HS-27A (cell line): ENCODE measurements at places on chromosomes 12 and 14.

DNA sequence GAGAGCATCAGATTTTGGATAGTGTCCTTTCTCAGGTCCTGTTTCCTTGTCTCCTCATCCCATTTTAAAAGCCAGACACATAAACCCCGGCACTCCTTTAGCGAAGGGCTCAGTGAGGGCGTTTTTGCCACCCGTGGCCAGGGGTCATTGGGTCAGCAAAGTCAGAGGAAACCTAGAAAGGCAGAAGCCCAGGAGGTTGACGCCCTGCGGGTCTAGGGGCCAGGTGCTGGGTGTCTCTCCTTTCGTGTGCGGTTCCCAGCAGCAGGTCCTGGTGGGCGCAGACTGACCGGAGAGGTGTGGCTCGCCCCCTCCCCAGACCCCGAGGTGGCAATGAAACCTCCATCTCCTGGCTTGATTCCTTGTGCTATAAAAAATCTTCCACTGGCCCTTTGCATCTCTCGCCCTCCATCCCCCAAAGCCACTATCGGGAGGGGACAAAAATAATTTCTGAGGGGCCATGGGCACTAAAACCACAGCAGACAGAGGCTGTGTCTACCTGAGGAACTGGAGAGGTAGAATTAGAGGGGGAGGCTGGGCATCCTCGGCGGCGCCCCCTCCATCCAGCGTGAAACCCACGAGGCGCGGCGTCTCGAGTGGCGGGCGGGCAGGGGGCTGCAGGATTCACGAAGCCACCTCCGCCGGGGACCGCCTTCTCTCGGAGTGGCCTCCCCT, 858 bp upstream of the FRMD6 start:
- no peak for DNase-seq

DNA sequence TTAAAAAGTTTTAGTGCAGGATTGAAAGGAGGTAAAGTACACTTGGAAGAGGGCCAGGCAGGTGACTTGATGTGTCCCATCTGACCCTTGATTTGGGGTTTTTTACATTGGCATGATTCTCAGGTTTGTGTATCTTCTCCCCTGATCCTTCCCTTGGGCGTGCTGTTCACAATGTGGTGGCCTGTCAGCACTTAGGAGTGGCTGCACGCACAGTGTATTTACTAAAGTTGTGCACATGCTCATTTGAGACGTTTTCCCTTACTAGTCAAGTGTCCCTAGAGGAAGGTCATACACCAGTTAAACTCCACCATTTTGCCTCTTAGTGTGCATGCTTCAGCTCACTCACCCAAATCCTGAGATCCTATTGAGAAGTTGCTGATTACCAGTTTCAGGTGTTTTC, 145.7 kb upstream of the PLEKHA5 start:
- DNase-seq = no peak

GRCh38 chr12:98838231-98838647, 193.1 kb downstream of the APAF1 start:
- no peak for DNase-seq

GRCh38 chr12:34219046-34219770, 196.9 kb downstream of the ALG10 start:
- no peak for DNase-seq

- DNase-seq = no peak
Measured at GRCh38 chr14:71166180-71166837, 259.1 kb downstream of the PCNX1 start.

GRCh38 chr12:1619587-1619986, 9.4 kb upstream of the WNT5B start:
- no peak for DNase-seq

- DNase-seq = no peak
Measured at GRCh38 chr12:126545411-126545810, 1480.2 kb downstream of the AACS start.

DNA sequence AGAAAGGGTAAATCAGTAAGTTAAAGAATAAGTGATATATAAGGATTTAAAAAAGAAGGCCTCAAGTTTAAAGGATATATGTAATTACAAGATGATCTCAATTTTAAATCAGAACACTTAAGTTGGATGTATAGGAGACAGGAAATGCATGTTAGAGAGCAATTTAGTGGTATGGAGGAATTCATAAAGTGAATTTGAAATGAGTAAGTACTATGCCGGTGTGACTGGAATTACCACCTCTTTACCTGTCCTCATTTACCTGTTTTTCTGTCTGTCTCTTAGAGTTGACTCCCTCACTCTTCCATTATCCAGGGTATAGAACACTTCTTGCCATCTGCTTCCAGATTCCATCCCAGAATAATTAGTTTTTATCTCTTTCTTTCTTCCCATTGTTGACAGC, 73.5 kb downstream of the PLEKHA5 start:
- DNase-seq = no peak

GRCh38 chr12:87384226-87384625, 645.0 kb downstream of the C12orf50 start:
- DNase-seq = no peak

DNA sequence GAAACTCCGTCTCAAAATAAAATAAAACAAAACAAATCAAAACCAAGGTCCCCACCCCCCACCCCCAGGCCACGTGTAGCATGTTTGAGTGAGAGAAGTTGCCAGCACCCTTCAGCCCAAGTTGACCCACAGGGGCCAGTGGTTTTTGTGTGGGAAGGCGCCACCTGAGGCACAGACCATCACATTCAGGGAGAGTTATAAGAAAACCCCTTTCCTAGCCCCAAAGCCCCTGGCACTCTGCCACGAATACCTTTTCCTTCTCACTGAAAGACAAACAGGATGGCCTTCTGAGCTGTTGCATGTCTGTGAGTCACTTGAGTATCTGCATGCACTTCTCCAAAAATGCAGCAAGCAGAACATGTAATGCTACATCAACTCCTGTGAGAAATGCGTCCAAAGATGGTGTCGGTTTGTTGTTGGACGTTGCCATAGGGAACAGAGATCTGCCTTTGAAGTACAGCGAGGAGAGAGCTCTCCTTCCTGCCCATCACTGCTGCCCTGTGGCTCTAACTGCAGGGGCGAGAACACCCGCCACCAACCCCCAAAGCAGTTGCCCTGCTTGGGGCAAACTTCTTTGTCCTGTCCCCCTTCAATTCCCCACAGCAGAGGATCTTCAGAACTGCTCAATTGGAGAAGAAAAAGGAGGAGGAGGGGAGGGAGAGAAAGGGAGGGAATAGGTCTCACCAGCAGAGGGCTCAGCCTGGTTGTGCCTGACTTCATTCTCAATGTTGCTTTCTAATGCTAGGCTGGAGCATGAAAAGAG, 2.7 kb upstream of the TRAF3 start:
- no peak for DNase-seq

GRCh38 chr12:70609739-70610491, 27.3 kb downstream of the PTPRB start:
- DNase-seq = no peak

DNA sequence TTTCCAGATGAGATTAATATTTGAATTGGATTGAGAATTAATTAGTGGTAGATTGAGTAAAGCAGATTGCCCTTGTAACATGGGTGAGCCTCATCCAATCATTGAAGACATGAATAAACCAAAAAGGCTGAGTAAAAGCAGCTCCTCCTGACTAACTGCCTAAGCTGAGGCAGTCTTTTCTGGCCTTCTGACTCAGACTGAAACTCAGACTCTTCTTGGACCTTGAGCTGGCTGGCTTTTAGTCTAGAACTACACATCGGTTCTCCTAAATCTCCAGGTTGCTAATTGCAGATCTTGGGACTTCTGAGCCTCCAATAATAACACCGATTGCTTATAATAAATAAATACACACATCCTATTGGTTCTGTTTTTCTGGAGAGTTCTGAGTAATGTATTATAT, 24.0 kb downstream of the FKBP11 start:
- no peak for DNase-seq

DNA sequence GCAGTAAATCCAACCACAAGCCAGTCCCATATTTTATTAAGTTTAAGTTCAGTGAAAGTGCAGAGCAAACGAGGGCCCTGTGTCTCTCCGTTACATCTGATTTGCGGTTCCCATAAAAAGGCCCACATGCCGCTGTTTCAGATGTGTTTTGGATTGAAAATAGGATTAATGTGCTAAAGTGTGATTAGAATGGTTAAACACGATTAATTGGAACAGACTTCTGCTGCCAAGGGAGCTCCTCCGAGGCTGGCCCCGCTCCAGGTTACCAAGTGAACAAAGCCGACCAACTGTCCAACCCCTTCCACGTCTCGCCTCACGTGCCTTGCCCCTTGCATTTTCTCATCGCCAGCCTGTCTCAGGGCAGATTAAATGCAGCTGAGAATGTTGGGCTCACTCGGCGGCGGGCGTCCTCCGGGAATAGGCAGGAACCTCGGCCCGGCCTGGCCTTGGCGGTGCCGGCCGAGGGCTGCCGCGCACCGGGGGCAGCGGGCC, 166.5 kb upstream of the GSC start:
- no peak for DNase-seq

DNA sequence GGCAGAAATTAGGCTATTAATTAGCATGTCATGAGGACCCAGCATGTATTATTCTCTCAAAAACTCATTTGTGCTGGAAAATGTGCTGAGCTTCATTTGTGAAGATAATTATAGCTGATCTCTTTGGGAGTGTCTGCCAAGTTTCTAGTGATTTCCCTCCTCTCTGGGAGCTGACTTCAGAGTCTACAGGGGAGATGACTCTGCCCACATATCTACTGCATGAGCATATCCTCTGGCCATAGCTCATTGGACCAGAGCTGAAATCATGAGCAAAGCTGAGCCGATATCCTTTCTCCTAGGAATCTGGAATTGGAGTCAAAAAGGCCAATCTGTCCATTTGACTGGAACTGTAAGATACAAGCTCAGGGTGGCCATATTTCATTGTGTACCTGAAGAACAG, 5.9 kb downstream of the CCDC198 start:
- DNase-seq = no peak
